ENCODE measurements at places on chromosomes 4 and X.

DNA sequence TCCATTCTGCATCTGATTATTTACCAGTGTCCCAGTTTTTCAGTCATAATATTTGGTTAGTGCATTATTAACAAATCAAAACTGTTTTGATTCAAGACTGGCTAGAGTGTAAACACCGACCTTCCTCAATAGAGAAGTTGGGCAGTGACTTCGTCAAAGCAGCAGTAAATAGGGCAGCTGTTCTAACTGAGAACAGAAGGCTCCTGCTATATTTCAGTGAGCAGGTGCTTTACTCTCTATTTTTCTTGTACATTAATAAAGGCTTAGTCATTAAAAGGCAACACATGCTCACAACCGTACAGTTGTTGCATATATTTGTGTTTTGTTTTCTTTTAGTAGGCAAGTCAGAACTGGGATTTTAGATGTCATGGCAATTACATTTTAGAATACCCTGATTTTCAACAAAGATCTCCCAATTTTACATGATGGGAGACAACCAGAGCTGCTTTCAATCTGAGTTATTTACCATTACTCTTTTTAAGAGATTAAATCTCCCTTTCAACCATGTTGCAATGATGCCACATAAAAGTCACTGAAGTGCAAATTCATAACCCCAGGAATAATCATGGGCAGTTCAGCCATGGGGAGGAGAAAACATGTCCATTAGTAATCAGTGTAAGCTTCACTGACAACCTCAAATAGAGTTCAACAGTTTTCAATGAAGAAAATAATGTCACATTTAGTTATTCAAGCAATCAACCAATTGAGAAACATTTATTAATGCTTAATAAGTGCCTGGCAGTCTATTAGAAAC, 233.3 kb downstream of the NDST4 start:
- DNase-seq = no peak

DNA sequence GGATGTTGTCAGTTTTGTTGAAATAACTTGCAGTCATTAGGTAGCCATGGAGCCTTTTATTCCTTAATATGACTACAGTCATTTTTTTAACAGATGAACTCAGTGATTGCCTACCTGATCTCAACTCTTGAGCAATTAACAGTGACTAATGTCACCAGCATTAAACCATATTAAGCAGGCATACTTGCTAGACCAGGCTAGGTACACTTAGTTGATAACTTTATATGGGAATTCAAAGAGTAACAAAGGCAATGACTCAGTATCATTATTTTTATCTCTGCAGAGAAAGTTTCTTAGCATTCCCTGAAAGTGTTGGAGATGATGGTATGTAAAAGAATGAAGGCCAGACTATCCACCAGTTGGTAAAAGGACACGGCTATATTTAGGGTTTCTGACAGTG, at the start of gene C4orf54:
C4orf54 (minus strand) TSS at position 31 of the 400 bp plus-strand sequence. CDS start 3,180 bp downstream, outside the sequence.
- no peak for DNase-seq

GRCh38 chrX:103376118-103376978, at the start of gene BEX3:
TSS of gene BEX3 (plus strand) at chrX:103376538. CDS start at chrX:103377522, 984 bp downstream.
- peak; percentile 29 for DNase-seq

GRCh38 chr4:157727163-157727562, 445.7 kb downstream of the GASK1B start:
- DNase-seq = no peak

DNA sequence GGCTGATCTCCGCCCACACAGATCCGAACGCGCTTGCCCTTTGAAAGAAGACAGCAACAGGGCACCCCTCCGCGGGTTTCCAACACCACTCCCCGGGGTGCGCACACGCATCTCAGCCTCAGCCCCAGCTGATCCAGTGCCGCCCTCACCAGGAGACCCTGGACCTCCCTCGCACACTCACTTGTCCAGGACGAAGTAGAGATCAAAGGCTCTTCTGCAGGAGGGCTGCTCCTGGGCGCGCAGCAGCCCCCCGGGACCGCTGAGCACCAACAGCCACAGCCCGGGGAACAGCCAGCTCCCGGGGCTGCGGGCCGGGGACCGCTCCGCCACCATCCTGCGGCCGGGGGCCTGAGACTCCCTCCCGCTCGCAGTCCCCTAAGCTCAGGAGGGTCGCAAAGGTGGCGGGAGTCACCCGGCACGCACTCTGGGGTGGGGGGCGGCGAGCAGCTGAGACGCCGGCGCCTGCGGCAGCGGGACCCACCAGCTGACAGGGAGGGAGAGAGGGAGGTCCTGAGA, 743 bp downstream of the ANTXR2 start:
- DNase-seq = peak; percentile 19

- no peak for DNase-seq
These were observed 296.8 kb upstream of the AADAT start for GRCh38 chr4:170386511-170386910.

GRCh38 chr4:34046580-34046979, 2197.7 kb downstream of the ARAP2 start:
- no peak for DNase-seq

GRCh38 chrX:13673016-13673415, 15.9 kb upstream of the RAB9A start:
- DNase-seq = no peak

- no peak for DNase-seq
These were observed 55.5 kb upstream of the PROM1 start for GRCh38 chr4:16139066-16139945.

GRCh38 chr4:148030193-148030873, 298.4 kb downstream of the ARHGAP10 start:
- DNase-seq = no peak

- peak; percentile 39 for DNase-seq
These were observed 175.5 kb downstream of the DHRSX start for GRCh38 chrX:2325076-2325784.

DNA sequence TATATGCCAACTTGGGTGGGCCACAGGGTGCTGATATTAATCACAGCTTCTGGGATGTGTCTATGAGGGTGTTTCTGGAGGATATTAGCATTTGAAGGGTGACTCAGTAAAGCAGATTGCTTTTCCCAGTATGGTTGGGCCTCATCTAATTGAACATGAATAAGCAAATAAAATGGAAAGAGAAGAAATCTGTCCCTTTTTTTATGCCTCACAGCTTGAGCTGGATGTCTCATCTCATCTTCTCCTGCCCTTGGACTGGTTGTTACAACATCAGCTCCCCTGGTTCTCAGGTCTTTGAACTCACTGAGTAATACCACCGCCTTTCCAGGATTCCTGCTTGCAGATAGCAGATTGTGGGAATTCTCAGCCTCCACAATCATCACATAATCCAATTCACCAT, 1149.2 kb downstream of the PCDH18 start:
- DNase-seq = no peak
